Stimulated activated CD4-positive, alpha-beta T cell treated with anti-CD3 and anti-CD28 coated beads, Interleukin-1b, Interleukin-23, amount 100 ng/mL, for 48 hours (primary cell): ENCODE measurements at places on chromosomes 7 and 10.

DNA sequence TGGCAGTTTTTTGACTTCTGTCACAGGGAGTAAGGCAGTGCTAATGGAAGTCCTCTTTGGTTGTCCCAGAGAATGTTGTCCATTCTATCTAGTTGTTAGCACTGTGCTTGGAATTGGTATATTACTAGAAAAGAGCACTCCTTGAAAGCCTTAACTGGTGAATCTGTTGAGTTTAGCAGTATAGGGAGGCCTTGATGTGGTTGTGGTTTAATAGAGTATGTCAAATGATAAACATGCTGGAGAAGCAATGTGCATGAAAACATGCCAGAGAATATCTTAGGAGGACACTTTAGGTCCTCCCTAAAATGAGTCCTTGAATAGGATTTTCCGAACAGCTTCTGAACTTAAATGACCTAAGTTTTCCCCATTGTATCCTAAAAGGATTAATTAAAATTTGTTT lies 98.6 kb downstream of the BTRC start:
- no peak for DNase-seq

GRCh38 chr10:95208702-95209391 lies 14.8 kb downstream of the ACSM6 start:
- DNase-seq, result no peak

GRCh38 chr7:822692-823276 lies 9.5 kb upstream of the SUN1 start:
- DNase-seq, result no peak

GRCh38 chr10:79391231-79392019 lies 44.2 kb downstream of the PPIF start:
- no peak for DNase-seq

- no peak for DNase-seq
Measured at GRCh38 chr10:1270490-1270889, 214.3 kb downstream of the WDR37 start.

DNA sequence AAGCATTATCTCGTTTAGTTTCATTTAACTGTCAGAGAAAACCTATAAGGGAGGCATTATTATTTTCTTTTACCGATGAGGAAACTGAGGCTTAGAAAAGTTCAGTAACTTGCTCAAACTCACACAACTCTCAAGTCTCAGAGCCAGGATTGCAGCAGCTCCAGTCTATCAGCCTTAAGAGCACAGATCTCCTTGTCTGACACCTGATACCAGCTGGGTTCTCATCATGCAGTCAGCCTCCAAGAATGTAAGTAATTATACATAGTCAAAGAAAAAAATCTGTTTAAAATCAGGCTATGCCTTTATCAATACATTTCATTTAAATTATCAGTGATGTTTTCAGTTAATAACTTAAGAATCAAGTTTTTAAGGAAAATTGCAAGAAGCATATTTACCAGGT lies 236.6 kb upstream of the TCF7L2 start:
- no peak for DNase-seq

GRCh38 chr7:120353171-120353570 lies 80.2 kb downstream of the KCND2 start:
- DNase-seq, result no peak
